Caki2 (cell line): ENCODE measurements at places on chromosomes 16 and 17. TPM values are rescaled to one million over a fixed set of nuclear protein-coding genes. Genes with fewer than 3 reads are reported as not detected.

Gene TLCD3B
- total RNA-seq = 1.4 and 3.4 TPM in 2 replicates

Gene ZNF205
- 20.0 and 28.4 TPM in 2 replicates for total RNA-seq

Gene METTL16
- total RNA-seq = 22.8 and 25.4 TPM in 2 replicates

Gene KREMEN2
- total RNA-seq = 18.2 and 32.8 TPM in 2 replicates

Gene ICAM2
- not detected in 2 replicates for total RNA-seq

Gene TMEM238L
- total RNA-seq = not detected in 2 replicates

Gene HS3ST2
- total RNA-seq = 0.41 and 1.2 TPM in 2 replicates

Gene RAB11FIP4
- 3.6 and 6.7 TPM in 2 replicates for total RNA-seq

Gene SLC38A10
- 77.3 and 85.2 TPM in 2 replicates for total RNA-seq

Gene ARL2BP
- 134 and 155 TPM in 2 replicates for total RNA-seq

Gene CACNG3
- total RNA-seq = not detected in 2 replicates

Gene SPN
- total RNA-seq = not detected in 2 replicates

Gene OR3A3
- not detected in 2 replicates for total RNA-seq

Gene ADAP2
- 15.5 and 21.6 TPM in 2 replicates for total RNA-seq

Gene NDUFAF8
- 158 and 172 TPM in 2 replicates for total RNA-seq

Gene CDH5
- not detected in 2 replicates for total RNA-seq

Gene PRAC1
- total RNA-seq = not detected in 2 replicates
